Liver (tissue), 10 donors: ENCODE measurements at places on chromosomes 5 and 9. TPM values are rescaled to one million over a fixed set of nuclear protein-coding genes. Genes with fewer than 3 reads are reported as not detected.

- peaks cover 38% of the 10 kb centered on the region for H3K27me3 ChIP-seq
- no peaks in the 10 kb centered on the region for H3K36me3 ChIP-seq
- no peak overlapping the region for H3K4me3 ChIP-seq
- peaks cover 5% of the 10 kb centered on the region for H3K4me1 ChIP-seq
- H3K27ac ChIP-seq, result no peak overlapping the region
- no peak for DNase-seq
Observed at GRCh38 chr5:73443829-73444498, 4.6 kb downstream of the FOXD1 start.

GRCh38 chr9:32344551-32345182 is 39.8 kb upstream of the ACO1 start:
- no peaks in the 10 kb centered on the region for H3K36me3 ChIP-seq
- no peaks in the 10 kb centered on the region for H3K4me1 ChIP-seq
- no peak overlapping the region for H3K27ac ChIP-seq
- no peak overlapping the region for H3K4me3 ChIP-seq
- H3K27me3 ChIP-seq, result no peaks in the 10 kb centered on the region
- DNase-seq, result no peak

DNA sequence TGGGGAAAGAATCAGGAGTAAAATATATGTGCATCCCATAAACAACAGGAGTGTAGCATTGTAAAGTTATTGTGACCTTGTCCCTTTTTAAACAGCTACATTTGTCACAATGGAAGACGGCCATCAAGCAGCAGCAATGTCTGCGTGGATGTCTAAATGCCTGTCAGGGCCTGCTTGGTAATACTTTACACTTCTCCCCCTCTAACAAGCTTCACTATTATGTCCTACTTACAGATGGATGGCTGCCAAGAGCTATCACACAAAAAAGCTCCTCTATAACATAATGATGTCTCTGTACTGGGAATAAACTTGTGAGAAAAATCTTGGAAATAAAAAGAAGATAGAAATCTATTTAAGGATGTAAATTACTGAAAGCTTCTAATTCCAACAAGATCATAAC is 213.0 kb downstream of the FBXL17 start:
- DNase-seq, result no peak
- no peaks in the 10 kb centered on the region for H3K4me1 ChIP-seq
- no peak overlapping the region for H3K27ac ChIP-seq
- H3K27me3 ChIP-seq, result no peaks in the 10 kb centered on the region
- H3K4me3 ChIP-seq, result no peak overlapping the region

- DNase-seq, result no peak
- H3K27me3 ChIP-seq, result no peaks in the 10 kb centered on the region
Observed at GRCh38 chr9:97529363-97530076, 28.1 kb downstream of the TMOD1 start.

DNA sequence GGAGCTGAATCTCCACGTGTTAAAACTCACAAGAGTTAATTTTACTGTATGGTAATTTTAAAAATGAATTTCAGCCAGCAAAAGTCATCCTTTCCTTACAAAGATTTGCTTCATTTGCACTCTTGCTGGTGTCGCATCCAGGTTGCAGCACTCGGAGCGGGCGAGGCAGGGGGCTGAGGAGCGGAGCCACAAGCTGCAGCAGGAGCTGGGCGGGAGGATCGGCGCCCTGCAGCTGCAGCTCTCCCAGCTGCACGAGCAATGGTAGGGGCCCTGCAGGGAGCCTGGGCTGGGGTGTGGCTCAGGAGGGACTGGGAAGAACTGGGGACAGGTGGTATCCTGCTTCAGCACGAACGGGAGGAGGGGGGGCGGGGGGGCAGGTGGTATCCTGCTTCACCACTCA is 27.1 kb downstream of the HNRNPH1 start:
- H3K4me3 ChIP-seq, result no peak overlapping the region
- H3K4me1 ChIP-seq, result no peaks in the 10 kb centered on the region

GRCh38 chr5:155915601-155916000 is 411.4 kb upstream of the SGCD start:
- DNase-seq, result no peak
- H3K27ac ChIP-seq, result no peak overlapping the region
- H3K27me3 ChIP-seq, result no peaks in the 10 kb centered on the region
- H3K4me1 ChIP-seq, result no peaks in the 10 kb centered on the region
- no peaks in the 10 kb centered on the region for H3K36me3 ChIP-seq

- H3K27ac ChIP-seq, result no peak overlapping the region
- DNase-seq, result no peak
- H3K4me3 ChIP-seq, result no peak overlapping the region
- H3K27me3 ChIP-seq, result no peaks in the 10 kb centered on the region
- H3K36me3 ChIP-seq, result peaks cover 3% of the 10 kb centered on the region
Observed at GRCh38 chr9:116674210-116674980, 12.7 kb upstream of the TRIM32 start.

- H3K27ac ChIP-seq, result no peak overlapping the region
- peak overlapping the region; percentile 2 for H3K4me3 ChIP-seq
- DNase-seq, result no peak
- H3K27me3 ChIP-seq, result no peaks in the 10 kb centered on the region
- H3K4me1 ChIP-seq, result peaks cover 7% of the 10 kb centered on the region
- H3K36me3 ChIP-seq, result no peaks in the 10 kb centered on the region
Observed at GRCh38 chr9:17519761-17520160, 59.1 kb upstream of the SH3GL2 start.

DNA sequence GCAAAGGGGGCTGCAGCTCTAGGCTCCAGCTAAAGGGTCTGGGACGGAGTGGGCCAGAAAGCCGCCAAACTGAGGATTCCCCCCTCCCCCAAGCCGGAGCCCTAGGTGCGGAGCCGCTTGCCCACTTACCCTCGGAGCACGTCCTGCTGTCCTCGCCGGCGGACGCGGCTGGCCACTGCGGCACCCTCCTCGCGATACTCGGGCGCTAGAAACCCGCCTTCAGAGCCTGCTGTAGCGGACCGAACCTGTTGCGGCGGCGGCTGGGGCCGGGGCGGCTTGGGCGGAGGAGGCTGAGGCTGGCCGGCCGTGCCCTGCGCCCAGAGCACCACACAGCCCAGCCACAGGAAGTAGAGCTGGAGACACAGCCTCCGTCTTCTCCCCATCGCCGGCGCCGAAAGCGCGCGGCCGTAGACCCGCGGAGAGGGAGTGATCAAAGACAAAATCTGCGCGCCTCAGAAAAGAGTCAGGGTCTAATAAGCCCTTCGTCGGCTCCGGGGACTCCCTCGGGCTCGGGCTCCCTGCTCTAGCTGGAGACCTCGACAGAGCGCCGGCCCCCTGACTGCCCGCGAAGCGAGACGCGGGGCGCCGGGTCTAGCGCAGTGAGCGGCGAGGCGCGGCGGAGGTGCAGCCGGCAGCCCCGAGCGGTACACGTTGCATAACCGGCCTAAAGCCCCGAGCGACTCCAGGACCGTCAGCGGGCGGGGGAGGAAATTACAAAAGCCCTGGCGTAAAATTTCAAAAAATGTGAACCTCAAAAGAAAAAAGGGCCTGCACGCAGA is 635 bp downstream of the FBN2 start:
- peak overlapping the region; percentile 37 for H3K4me3 ChIP-seq
- H3K27ac ChIP-seq, result no peak overlapping the region
- peaks cover 2% of the 10 kb centered on the region for H3K27me3 ChIP-seq
- no peak for DNase-seq
- no peaks in the 10 kb centered on the region for H3K36me3 ChIP-seq

- H3K27ac ChIP-seq, result no peak overlapping the region
- no peaks in the 10 kb centered on the region for H3K36me3 ChIP-seq
- no peaks in the 10 kb centered on the region for H3K4me1 ChIP-seq
- DNase-seq, result no peak
- no peaks in the 10 kb centered on the region for H3K27me3 ChIP-seq
- H3K4me3 ChIP-seq, result no peak overlapping the region
Observed at GRCh38 chr9:125088752-125089151, 54.6 kb downstream of the SCAI start.

The PNPLA7 gene
- 0.75 TPM for total RNA-seq

The PCDHGA1 gene
- 0.05 TPM for total RNA-seq

The TSSK1B gene
- not detected for total RNA-seq

The ZNF367 gene
- 1.8 TPM for total RNA-seq

The BHMT2 gene
- 62.3 TPM for total RNA-seq
